AG08396 (cell line): ENCODE measurements at places on chromosomes 3 and 15.

DNA sequence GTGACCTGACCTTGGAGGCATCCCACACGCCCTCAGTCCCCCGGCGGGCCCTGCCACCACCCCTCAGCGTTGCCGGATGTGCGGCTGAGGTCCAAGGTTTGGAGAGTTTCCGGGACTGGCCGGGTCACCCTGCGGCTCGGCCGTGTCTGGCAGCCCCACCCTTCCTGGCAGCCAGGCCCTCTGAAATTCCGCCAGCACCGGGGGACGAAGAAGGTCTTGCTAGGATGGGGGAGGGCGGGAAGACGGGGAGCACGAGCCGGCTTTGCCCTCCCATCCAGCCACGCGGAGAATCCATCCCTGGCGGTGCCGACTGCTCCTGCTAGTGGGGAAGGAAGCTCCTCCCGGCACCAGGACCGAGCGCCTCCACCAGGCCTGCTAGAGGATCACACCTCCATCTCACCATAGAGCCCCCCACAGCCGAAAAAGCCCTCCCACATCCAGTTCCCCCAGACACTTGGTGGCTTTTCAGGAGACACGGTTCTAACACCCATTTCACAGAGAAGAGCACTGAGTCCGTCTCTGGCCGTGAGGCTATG, 81.5 kb downstream of the CPN2 start:
- DNase-seq: peak; percentile 80

DNA sequence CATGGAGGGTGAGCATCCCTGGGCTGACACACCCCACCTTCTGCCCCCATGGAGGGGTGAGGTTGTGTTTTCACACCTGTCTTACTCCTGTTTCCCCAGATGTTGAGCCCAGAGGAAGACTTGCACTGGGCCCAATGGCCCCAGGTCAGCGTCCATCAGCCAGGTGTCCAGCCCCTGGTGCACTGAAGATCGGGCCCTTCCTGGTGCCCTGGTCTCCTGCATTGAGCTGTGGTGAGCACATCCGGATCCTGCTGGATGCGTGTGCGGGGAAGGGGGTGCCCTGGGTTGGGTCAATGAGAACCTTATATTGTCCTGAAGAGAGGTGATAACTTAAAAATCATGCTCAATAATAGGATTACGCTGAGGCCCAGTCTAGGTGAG, 227.3 kb downstream of the SNRPN start:
- DNase-seq: no peak

DNA sequence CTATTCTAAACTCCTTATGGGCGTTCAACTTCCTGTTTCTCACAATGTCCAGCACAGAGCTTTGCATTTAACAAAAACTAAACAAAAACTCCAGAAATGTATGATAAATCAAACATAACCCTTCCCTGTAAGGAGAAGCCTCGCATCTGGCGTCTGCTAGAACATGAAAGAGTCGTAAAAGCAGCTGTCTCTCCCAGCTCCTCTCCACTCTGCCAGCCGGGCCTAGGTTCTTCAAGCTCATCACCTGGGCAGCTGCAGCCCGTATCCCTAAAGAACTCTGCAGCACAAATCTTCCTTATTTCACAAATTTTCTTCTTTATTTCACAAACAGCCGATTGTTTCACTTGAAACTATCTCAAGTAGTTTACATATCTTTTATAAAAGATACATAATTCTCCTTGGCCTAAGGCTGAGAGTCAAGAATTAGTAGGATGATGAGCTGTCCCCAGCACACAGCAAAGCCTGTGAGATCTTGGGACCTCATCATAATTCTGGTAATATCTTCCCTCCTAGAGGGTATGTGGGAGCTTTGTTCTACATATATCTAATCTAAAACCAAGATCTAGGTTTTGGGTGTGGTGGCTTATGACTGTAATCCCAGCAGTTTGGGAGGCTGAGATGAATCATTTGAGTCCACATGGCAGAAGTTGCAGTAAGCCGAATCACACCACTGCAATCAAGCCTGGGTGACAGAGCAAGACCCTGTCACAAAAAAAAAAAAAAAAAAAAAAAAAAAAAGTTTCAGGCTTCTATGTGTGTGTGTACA, 35.3 kb downstream of the ANXA2 start:
- DNase-seq: peak; percentile 55

DNA sequence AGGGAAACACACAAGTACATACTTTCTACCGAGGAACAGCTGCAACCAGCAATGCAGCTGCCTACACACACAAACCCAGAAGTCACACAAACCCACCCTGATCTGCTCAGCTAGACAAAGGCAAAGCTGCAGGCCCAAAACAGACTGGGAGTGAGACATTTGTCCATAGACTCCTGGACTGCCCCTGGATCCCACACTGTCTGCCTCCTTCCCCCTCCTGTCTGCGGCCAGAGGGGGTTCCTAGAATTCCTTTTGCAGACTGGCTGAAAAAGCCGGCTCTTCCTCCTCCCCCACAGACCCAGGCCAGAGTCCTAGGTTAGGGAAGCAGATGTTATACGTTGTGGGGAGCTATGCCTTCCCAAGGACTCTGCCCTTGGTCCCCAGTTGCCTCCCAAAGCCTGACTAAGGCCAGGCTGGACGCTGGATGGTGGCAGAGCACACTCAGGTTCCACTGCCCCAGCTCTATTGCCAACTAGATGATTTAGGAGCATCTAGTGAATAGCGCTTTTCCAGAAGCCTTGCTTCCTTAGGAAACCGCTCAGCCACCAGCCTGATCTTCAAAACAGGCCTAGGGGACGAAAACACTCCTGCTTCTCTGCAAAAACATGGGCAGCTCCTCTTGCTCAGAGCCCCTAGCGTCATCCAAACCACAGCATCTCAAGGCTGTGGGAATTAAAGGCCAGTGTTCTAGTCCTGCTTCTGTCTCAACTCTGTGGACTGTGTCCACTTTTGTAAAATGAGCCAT, 37.4 kb upstream of the CILP start:
- no peak for DNase-seq

- no peak for DNase-seq
Measured at GRCh38 chr3:95798628-95799027, 1015.8 kb upstream of the EPHA6 start.

GRCh38 chr3:134229038-134229437, 21.6 kb downstream of the RYK start:
- DNase-seq: no peak
